ENCODE measurements at places on chromosomes 16 and 17.
A peak's percentile ranks its signal among the peaks of the same experiment; 100 is the strongest.

DNA sequence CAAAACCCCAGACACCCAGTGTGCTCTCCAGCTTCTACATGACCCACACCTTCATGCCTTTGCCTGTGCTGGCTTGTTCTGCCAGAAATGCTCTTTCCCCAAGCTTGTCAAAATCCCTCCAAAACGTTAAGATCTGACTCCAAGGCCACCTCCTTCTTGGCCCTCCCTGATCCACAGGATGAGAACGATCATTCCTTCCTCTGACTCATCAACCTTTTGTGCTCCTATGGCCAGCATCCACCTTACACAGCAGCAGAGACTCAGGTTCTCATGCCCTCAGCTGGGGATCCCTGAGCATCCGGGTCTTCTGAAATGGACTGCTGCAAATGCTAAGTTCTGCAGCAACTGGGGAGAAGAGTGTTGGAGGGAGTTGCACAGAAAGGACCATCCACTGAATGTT lies 2.9 kb downstream of the ZBTB4 start:
- DNase-seq = no peak

DNA sequence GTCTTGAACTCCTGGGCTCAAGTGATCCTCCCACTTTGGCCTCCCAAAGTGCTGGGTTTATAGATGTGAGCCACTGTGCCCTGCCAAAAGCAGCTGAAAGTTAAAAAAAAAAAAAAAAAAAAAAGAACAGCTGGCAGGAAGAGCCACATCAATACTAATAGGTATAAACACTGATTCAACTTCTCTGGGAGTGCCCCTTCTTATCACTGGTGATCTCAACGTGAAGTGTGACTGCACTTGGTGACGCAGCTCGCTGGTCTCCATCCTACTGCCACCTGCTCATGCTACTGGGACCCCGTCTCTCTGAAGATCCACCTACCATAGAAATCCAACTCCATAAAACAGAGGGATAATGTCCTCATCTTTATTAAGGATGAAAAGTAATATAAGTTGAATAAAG lies 40.8 kb downstream of the RNF157 start:
- DNase-seq = peak; percentile 39

DNA sequence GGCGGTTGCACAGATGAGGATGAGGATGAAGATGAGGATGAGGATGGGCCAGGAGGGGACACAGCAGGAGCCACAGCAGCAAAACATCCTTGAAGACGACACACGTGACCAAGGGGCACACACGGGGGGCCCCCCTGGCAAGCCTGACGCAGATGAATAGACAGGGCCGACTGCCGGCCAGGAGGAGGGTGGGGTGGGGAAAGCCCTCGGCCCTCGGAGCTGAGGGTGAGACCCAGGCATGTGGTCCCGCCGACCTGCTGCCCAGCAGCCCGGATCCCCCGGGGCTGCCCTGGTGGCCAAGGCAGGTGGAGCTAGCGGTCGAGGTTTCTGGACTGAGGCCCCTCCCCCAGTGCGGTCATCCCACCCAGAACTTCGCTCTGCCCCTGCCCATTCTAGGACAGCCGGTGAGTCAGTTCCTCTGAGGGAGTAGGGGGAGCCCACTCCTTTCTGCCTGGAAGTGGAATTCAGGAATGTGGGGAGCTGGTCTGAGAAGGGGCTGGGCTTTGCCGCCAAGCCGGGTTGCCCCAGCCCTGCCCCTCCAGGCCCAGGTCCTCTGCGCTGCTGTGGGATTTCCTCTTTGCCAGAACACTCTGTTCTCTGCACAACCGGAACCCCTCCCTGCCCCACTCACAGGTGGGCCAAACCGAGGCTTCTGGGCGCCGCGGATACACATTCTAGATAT lies 9.9 kb downstream of the CYGB start:
- DNase-seq = peak; percentile 52

DNA sequence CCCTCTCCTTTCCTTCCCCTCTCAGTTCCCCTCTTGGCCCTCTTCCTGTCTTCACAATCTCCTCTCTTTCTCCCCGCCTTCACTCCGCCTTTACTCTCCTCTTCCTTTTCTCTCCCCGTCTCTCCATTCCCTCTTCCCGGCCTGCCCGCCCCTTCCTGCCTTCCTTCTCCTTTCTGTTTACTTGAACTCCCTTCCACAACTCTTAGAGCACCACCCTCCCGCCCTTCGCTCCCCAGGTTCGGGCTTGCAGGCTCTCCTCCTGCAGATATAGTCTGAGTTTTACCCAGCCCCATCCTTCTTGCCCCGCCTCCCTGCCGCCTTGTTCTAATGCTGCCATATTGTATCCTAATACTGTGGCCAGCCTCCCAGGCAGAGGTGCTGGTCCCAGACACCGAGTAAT lies 201.5 kb upstream of the N4BP1 start:
- no peak for DNase-seq

DNA sequence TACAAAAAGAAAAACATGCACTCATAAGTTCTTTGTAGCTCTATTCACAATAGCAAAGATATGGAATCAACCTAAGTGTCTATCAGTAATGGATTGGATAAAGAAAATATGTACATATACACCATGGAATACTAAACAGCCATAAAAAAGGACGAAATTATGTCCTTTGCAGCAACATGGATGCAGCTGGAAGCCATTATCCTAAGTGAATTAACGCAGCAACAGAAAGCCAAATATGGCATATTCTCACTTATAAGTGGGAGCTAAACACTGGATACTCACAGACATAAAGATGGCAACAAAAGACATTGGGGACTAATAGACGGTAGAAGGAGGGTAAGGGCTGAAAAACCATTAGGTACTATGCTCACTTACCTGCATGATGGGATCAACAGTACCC lies 5.8 kb downstream of the CMC2 start:
- DNase-seq = no peak

GRCh38 chr16:87062569-87063442 lies 254.4 kb downstream of the C16orf95 start:
- peak; percentile 23 for DNase-seq

DNA sequence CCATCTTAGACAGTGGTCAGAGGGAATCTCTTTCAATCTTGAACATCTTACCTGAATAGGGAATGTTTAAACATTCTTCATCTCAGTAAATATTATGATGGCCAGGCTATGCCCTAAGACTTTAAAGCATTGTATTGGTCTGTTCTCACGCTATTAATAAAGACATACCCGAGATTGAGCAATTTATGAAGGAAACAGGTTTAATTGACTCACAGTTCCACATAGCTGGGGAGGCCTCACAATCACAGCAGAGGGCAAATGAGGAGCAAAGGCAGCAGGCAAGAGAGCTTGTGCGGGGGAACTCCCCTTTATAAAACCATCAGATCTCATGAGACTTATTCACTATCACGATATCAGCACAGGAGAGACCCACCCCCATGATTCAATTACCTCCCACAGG lies 55.3 kb upstream of the SOX9 start:
- no peak for DNase-seq

GRCh38 chr16:31356566-31357323 lies 1.8 kb downstream of the ITGAX start:
- DNase-seq = peak; percentile 30

Measured in CD4-positive, alpha-beta T cell (primary cell).